H9 (cell line): ENCODE measurements at places on chromosomes 4 and X. TPM values are rescaled to one million over a fixed set of nuclear protein-coding genes. Genes with fewer than 3 reads are reported as not detected.

DNA sequence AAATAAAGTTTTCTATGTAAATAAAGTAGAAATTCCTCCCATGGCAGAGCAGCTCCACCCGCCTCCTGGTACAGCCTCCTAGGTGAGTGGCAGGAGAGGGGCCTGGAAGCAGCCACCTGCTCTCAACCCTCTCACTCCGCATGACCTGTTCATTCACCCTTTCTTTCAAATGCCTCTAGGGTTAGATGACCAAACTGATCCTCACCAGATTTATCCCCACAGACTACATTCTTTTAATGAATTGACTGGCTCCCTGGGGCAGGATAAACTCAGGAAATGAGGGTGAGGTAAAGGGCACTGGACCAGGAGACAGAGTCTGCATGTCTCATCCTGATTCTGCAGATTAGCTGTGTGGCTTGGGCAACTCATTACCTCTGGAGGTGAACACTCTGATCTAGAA, 32.6 kb upstream of the NKX6-1 start:
- no peaks in the 10 kb centered on the region for H3K27me3 ChIP-seq
- peaks cover 6% of the 10 kb centered on the region; the same call in 1 of the 2 replicates for H3K36me3 ChIP-seq
- no peak overlapping the region for H3K4me3 ChIP-seq
- H3K27ac ChIP-seq: no peak overlapping the region
- DNase-seq: no peak

DNA sequence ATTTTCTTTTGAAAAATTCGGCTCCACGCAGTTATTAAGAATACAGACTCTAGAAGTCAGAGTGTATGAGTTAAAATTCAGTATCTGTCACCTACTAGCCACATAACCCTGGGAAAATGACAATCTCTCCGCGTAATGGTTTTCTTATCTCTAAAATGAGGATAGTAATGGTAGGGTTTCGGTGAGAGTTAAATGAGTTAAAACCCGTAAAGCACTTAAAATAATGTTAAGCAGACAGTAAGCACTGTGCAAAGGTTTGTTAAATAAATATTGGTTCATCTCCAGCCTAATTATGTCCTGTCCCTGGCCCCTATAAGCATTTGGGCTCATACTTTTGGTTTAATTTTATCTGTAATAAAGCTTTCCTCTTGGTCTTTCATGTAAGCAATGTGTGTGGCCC, 350.8 kb upstream of the GRIA3 start:
- DNase-seq: no peak
- no peaks in the 10 kb centered on the region for H3K4me1 ChIP-seq
- no peak overlapping the region for H3K27ac ChIP-seq
- no peaks in the 10 kb centered on the region for H3K36me3 ChIP-seq
- no peaks in the 10 kb centered on the region for H3K27me3 ChIP-seq

Gene TLR1
- not detected in 2 replicates for total RNA-seq

- DNase-seq: no peak
- no peaks in the 10 kb centered on the region for H3K27me3 ChIP-seq
- H3K36me3 ChIP-seq: no peaks in the 10 kb centered on the region
- no peaks in the 10 kb centered on the region for H3K4me1 ChIP-seq
- no peak overlapping the region for H3K4me3 ChIP-seq
Observed at GRCh38 chr4:81314897-81315470, 100.0 kb upstream of the PRKG2 start.

Gene ATP10D
- total RNA-seq: 3.8 and 3.9 TPM in 2 replicates

DNA sequence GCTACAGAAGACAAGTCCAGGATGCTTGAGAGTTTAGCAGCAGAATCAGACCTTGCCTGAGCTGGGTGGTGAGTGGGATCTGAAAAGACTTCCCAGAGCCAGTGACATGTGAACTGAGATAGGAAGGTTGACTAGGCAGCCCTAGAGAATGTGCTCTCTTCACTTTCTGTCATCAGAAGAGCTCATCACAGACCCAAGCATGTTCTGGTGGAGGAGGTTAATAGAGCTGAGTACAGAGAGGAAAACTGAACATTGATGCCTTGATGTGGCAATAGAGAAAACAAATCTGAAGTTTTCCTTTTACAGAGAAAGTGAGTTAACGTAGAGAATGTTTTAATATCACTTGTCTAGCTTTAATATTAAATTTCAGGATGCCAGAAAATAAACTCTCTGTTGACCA, 17.1 kb downstream of the ADGRL3 start:
- no peak for DNase-seq
- H3K27me3 ChIP-seq: no peaks in the 10 kb centered on the region
- no peak overlapping the region for H3K4me3 ChIP-seq
- no peaks in the 10 kb centered on the region for H3K4me1 ChIP-seq
- no peak overlapping the region for H3K27ac ChIP-seq

GRCh38 chr4:54187148-54187547, 41.9 kb upstream of the PDGFRA start:
- no peak for DNase-seq
- H3K36me3 ChIP-seq: peaks cover 5% of the 10 kb centered on the region; the same call in 1 of the 2 replicates
- H3K4me3 ChIP-seq: no peak overlapping the region
- no peaks in the 10 kb centered on the region for H3K27me3 ChIP-seq

GRCh38 chrX:17443556-17443955, 68.6 kb downstream of the NHS start:
- H3K4me3 ChIP-seq: no peak overlapping the region
- H3K36me3 ChIP-seq: no peaks in the 10 kb centered on the region
- no peaks in the 10 kb centered on the region; the same call in 1 of the 2 replicates for H3K4me1 ChIP-seq
- no peak for DNase-seq

DNA sequence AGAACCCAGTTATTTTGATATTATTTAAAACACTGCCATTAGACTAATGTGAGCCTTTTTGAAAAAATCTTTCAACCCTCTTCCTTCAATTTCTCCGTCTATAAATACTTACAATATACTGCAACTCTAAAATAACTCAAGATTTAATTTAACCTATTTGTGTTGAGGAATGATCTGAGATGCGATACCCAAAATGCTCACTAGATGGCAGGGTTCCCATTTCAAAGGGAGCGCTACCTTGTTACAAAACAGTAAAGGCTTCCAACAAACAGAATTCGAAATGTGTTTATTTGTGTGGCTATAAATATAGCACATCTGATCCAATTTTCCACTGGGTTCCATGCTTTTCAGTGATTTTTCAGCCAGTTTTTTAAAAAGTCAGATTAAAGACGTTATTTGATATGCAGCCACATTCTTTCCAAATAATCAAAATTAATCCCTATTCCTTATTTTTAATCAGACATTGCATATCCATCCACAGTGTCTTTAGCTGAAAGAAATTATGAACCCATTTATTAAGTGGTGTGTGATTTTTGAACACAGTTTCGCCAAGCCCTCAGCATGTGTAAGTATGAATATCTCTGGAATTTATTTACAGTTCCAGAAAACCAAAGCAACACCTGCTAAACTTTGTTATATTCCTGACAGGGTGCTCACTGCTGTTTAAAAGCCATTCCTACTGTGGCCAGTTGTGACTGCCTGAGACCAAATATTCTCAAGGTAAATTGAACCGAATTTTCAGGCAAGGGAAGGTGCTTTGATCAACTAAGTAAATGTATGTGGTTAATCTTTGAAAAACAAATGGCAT, 668.0 kb upstream of the LCORL start:
- peak; percentile 46 for DNase-seq
- no peak overlapping the region for H3K4me3 ChIP-seq
- no peaks in the 10 kb centered on the region for H3K36me3 ChIP-seq
- H3K27me3 ChIP-seq: no peaks in the 10 kb centered on the region
- peaks cover 8% of the 10 kb centered on the region; the same call in 1 of the 2 replicates for H3K4me1 ChIP-seq

DNA sequence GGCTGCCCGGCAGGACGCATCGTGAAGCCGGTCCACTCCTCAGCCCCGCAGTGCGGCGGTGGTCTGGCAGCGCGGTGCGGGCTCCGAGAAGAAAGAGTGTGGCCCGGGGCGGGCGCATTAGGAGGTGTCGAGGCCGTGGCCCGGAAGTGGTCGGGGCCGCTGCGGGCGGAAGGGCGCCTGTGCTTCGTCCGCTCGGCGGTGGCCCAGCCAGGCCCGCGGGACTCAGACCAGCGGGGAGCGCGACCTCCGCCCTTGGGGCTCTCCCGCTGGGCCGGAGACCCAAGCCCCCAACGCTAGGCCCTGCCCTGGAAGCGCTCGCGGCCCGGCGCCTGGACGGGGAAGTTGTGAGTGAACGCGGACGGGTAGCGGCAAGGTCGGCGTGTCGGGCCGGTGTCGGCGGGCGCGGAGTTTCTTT, 60.0 kb downstream of the HS3ST1 start:
- no peaks in the 10 kb centered on the region for H3K36me3 ChIP-seq
- H3K4me3 ChIP-seq: no peak overlapping the region
- DNase-seq: no peak
- H3K27me3 ChIP-seq: no peaks in the 10 kb centered on the region
- H3K4me1 ChIP-seq: no peaks in the 10 kb centered on the region
- no peak overlapping the region for H3K27ac ChIP-seq

GRCh38 chr4:159222043-159222552, 119.2 kb downstream of the RAPGEF2 start:
- no peak overlapping the region for H3K27ac ChIP-seq
- DNase-seq: no peak
- no peaks in the 10 kb centered on the region for H3K36me3 ChIP-seq

GRCh38 chr4:79757600-79757999, 315.4 kb downstream of the ANTXR2 start:
- H3K4me3 ChIP-seq: no peak overlapping the region
- H3K4me1 ChIP-seq: no peaks in the 10 kb centered on the region
- no peaks in the 10 kb centered on the region for H3K27me3 ChIP-seq
- H3K27ac ChIP-seq: no peak overlapping the region

DNA sequence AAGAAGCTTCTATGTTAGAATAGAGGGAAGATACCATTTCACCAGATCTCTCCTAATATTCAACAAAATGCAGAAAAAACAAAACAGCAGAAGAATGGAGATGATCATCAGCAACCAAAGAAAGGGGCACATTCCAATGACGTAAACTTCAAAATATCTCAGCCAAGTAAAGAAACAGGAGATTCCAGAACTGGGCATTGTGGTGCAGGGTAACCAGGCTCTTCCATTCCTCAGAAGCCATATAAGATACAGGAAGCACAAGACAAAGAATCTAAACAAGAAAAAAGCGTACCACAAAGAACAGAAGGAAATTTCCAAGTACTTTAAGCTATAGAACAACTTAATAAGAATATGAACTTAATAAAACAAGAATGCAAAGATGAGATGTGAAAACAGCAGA, 6.9 kb upstream of the ARMCX4 start:
- DNase-seq: no peak
- no peaks in the 10 kb centered on the region for H3K4me1 ChIP-seq
- no peak overlapping the region for H3K27ac ChIP-seq
- H3K36me3 ChIP-seq: no peaks in the 10 kb centered on the region

Gene SOWAHD
- 0.92 and 0.98 TPM in 2 replicates for total RNA-seq

Gene MAGEB2
- total RNA-seq: 0.13 and 0.18 TPM in 2 replicates

GRCh38 chr4:113007151-113007550, 42.3 kb upstream of the ANK2 start:
- H3K27me3 ChIP-seq: no peaks in the 10 kb centered on the region
- DNase-seq: no peak
- H3K36me3 ChIP-seq: peaks cover 3% of the 10 kb centered on the region; the same call in 1 of the 2 replicates
